Activated naive CD8-positive, alpha-beta T cell treated with anti-CD3 and anti-CD28 coated beads, Interleukin-2, amount 50 U/mL, for 16 hours (primary cell): ENCODE measurements at places on chromosomes 13 and 19.

GRCh38 chr13:83937579-83937978 is 55.3 kb upstream of the SLITRK1 start:
- DNase-seq = no peak

GRCh38 chr19:47494729-47495128 is 10.7 kb upstream of the KPTN start:
- DNase-seq = no peak

- DNase-seq = no peak
Measured at GRCh38 chr13:112859817-112860190, 109.2 kb upstream of the MCF2L start.

DNA sequence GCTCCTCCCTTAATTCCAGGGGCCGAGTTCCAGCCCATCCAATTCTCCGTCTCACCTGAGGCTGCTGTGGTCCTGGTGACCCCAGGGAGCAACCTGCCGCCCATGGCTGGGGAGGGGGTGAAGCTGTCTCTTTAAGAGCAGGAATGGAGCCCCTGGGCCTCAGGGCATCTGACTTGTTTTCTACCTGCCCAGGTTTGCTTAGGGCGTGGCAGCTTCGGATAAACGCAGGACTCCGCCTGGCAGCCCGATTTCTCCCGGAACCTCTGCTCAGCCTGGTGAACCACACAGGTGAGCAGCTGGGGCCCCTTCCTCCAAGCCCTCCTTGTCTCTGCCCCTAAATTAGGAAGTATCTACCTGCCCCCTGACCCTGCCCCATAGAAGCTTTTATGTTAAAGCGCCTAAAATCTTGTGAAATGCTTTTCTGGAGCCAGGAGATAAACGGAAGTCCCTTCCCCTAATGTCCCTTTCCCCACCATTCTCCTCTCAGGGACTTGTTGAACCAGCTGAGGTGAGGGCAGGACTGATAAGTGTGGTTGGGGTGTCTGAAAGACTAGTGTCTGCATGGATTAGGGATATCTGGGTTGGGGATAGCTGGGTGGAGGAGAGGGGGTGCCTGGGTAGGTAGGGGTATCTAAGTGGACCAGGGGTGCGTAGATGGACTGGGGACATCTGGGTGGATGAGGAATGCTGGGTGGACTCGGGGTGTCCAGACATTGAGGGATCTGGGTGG is 614 bp downstream of the FXYD3 start:
- no peak for DNase-seq

DNA sequence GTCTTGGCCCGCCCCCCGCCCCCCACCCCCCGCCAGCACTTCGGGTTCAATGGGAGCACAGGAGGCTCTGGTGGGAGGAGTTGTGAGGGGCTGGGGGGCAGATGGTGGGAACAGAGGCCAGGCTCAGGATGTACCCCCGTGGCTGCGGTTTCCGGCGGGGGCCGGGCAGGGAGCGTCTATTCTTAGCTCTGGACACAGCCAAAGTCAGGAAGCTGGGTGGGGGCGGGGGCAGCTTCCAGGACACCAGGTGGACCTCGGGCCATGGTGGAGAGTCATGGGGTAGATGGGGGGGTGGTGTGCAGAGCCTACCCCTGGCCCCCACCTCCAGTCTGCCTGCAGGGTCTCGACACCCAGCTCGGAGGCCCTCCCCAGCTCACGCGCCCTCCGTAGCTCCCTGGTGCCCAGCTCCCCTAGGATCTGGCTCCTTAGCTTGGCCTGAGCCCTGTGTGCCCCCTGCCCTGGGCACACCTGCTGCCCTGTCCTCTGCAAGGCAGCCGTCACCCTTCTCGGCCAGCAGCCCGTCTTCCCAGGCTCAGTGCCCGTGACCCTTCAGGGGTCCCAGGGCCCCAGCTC is 2.2 kb upstream of the TBXA2R start:
- no peak for DNase-seq

DNA sequence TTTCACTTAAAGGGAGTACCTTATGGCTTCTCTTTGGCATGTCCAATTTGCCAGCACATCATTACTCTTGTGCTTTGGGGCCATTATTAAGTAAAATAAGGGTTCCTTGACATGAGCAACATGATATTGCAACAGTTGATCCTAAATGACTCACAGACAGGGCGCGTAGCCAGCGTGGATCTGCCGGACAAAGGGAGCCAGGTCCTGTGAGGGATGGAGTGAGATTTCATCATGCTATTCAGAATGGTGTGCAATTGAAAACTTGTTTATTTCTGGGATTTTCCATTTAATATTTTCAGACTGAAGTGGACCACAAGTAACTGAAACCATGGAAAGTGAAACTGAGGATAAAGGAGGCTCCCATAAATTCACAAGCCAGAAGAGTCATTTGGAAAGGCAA is 48.6 kb upstream of the WASF3 start:
- no peak for DNase-seq

DNA sequence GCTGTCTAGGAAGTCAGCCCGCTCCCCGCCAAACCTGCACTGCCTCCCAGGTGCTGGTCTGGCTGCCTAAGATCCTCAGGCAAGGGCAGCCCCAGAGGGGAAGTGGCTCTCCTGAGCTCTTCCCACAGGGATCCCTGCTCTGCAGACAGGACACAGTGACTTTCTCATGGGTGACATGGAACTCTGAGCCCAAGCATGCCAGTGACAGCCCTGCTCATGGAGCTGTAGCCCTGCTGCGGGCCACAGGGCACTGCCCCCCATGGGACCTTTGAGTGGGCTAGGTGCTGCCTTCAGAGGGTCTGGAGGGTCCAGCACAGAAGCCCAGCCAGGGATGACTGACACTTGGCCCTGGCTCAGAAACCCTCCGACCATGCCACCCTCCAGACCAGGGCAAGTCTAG is 109.1 kb downstream of the TUBA3C start:
- no peak for DNase-seq

DNA sequence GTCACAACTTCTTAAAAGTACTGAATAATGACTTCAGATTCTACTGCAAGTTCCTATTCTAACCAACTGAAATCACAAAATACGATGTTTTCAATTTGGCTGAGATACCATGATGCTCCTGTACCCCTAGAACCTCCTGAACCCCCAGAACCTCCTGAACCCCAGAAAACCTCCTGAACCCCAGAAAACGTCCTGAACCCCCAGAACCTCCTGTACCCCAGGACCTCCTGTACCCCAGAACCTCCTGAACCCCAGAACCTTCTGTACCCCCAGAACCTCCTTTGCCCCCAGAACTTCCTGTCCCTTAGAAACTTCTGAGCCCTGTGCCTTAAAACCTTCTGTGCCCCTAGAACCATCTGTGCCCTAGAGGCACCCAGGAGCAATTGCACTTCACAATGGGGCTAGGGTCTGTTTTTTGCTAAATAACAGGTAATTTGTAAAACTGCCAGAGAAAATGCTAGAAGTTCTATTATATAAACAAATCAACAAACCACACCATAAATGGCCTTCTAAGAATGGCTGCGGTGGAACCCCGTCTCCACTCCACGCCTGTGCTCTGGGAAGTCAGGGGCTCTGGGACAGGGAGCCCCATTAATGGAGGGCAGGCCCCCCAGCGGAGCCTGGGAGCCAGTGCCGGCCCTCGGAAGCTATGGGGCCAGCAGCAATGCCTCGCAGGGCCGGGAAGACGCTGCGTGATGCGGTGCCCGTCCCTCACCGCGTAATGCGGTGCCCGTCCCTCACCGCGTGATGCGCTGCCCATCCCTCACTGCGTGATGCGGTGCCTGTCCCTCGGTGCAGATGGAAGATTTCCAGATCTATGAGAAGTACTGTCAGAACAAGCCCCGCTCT is 21.3 kb upstream of the F7 start:
- no peak for DNase-seq

DNA sequence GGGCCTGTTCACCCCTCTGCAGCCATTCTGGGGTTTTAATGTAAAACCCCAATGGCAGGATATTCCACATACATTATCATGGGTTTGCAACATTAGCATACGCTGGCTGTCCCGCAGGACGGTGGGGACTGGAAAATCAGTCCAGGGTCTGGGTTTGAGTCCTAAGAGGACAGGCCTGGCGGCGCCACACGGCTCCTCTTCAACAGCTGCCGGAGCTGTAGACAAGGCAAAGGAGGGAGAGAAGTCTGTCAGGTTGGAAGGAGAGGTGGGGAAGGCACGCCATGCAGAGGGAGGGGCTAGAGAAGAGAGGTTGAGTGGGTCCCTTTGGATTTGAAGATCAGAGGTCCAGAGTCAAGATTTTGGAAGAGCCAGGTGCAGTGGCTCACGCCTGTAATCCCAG is 11.9 kb downstream of the NFKBID start:
- no peak for DNase-seq

DNA sequence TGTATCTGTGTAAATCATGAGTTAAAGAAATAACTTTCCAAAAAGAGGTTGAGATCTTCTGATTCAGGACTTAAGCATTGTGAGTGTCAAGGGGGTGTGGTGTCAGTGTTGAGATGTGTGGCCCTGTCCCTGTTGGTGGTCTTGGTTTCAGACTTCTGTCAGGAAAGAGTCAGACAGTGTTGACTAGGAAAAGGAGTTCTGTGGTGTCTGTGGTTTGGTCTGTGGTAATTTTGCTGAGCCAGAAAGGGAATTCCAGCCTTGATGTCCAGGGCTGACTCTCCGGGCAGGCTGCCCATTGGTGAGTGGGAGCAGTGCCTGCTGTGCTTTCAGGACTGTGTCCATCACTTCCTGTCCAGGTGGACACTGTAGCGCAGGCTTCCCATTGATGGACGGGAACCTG is 39.8 kb upstream of the IGFL4 start:
- no peak for DNase-seq
